ENCODE measurements at places on chromosomes 2 and 18. TPM values are rescaled to one million over a fixed set of nuclear protein-coding genes. Genes with fewer than 3 reads are reported as not detected.

Gene MAP3K19
- total RNA-seq, result not detected

Gene KDSR
- 18.6 TPM for total RNA-seq

Gene AP1S3
- total RNA-seq, result not detected

Gene TCF4
- 60.6 TPM for total RNA-seq

Gene ROCK2
- total RNA-seq, result 71.1 TPM

Gene NT5DC4
- not detected for total RNA-seq

Gene PRKAG3
- total RNA-seq, result 34.0 TPM

Gene MRO
- total RNA-seq, result 0.49 TPM

Gene PLGLB2
- total RNA-seq, result 6.6 TPM

Gene SERPINB10
- not detected for total RNA-seq

Gene ADRA2B
- 2.4 TPM for total RNA-seq

Gene EVX2
- total RNA-seq, result not detected

Gene SCYGR4
- not detected for total RNA-seq

Gene PPP1CB
- total RNA-seq, result 419 TPM

Gene UGT1A3
- not detected for total RNA-seq

Gene GPR45
- not detected for total RNA-seq

Gene ECEL1
- 0.51 TPM for total RNA-seq

Gene ALPG
- not detected for total RNA-seq

Gene GAREM1
- 13.9 TPM for total RNA-seq

Gene DHX57
- total RNA-seq, result 11.5 TPM

Gene MYOM1
- total RNA-seq, result 265 TPM

Gene NDUFB3
- 130 TPM for total RNA-seq

Gene C1D
- 57.3 TPM for total RNA-seq

Gene GKN2
- total RNA-seq, result not detected

Gene UPP2
- not detected for total RNA-seq

Gene TCF23
- not detected for total RNA-seq

Gene NTSR2
- 0.85 TPM for total RNA-seq

Gene IL1RN
- 0.51 TPM for total RNA-seq

Gene FOXD4L1
- total RNA-seq, result not detected

Gene RAB27B
- total RNA-seq, result 0.20 TPM

Gene SP140L
- total RNA-seq, result 4.9 TPM

Gene HOXD12
- not detected for total RNA-seq

Gene ZBTB14
- total RNA-seq, result 9.5 TPM

Gene SLC5A7
- not detected for total RNA-seq

Gene CFC1
- not detected for total RNA-seq

All from gastrocnemius medialis (tissue), 4 donors.